ENCODE measurements at places on chromosomes 1 and 21.

GRCh38 chr1:165539908-165540307 lies 3.9 kb upstream of the LRRC52 start:
- DNase-seq = no peak

GRCh38 chr1:89754518-89754917 lies 66.3 kb upstream of the LRRC8D start:
- DNase-seq = no peak

- no peak for DNase-seq
Measured at GRCh38 chr1:151924691-151925587, 15.6 kb upstream of the THEM4 start.

GRCh38 chr1:156524481-156524869 lies 23.9 kb upstream of the MEF2D start:
- DNase-seq = no peak

GRCh38 chr1:41682149-41682548 lies 197.7 kb upstream of the EDN2 start:
- no peak for DNase-seq

- DNase-seq = no peak
Measured at GRCh38 chr1:45407629-45408287, 67.5 kb upstream of the MUTYH start.

GRCh38 chr1:200916152-200916551 lies 21.5 kb downstream of the INAVA start:
- no peak for DNase-seq

GRCh38 chr1:44636688-44637598 lies 37.3 kb downstream of the TMEM53 start:
- DNase-seq = no peak

GRCh38 chr1:179142889-179143299 lies 61.0 kb downstream of the TOR3A start:
- DNase-seq = no peak

GRCh38 chr1:29211086-29212030 lies 19.4 kb downstream of the MECR start:
- DNase-seq = no peak

DNA sequence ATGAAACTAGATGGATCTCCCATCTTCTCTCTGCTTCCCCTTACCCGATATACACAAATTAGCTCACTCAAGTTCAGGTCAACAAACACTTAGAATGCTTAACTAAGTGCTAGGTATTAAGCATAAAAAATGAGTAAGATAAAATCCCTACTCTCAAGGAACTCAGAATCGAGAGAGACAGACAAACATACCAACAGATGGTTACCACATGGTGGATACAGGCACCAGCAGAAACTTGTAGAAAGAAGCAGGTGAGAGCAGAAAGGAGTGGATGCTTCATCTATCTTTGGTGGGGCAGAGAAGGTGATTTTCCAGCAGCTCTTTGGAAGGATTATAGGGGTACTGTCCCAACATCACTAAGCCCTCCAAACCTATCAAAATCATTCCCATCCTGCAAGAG lies 32.2 kb downstream of the C8B start:
- no peak for DNase-seq

- no peak for DNase-seq
Measured at GRCh38 chr1:90354704-90355103, 359.8 kb downstream of the ZNF326 start.

- DNase-seq = peak; percentile 91
Measured at GRCh38 chr1:24930260-24931145, at the start of gene RUNX3. RUNX3 (minus strand) TSS chr1:24930276; CDS start chr1:24929868, 408 bp downstream.

DNA sequence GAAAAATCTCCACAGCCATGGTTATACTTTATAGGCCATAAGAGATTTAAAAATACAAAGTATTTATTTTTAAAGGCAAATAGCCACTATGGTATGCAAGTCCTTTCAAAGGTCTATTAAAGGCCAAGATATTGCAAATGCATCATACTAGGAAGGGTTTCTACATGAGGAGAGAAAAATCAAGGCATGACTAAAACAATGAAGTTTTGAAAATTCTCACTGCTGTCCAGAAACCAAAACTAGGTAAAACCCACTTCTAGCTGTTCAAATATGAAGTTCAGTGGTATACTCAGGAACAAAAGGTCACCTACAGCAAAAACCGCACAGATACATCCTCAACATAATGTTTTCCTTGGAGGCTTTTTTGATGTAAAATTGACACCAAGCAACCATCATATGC lies 75.0 kb downstream of the EPS15 start:
- no peak for DNase-seq

DNA sequence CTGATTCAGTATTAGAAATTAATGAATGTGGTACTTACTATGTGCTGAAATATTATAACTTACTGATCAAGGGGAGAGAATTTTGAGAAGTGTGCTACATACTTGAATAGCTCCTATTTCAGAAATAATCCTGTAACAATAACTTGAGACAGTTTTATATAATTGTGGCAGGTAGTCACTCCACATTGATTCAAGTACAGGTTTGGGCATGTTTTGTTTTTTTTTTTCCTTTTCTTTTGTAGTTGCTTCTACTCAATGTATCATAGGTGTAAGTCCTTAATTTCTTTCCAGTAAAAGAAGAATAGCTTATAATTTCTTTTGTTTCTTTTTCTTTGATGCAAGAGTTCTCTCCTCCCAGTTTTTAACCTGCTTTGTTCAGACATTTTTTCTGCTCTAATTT lies 86.1 kb upstream of the ADGRL2 start:
- no peak for DNase-seq

DNA sequence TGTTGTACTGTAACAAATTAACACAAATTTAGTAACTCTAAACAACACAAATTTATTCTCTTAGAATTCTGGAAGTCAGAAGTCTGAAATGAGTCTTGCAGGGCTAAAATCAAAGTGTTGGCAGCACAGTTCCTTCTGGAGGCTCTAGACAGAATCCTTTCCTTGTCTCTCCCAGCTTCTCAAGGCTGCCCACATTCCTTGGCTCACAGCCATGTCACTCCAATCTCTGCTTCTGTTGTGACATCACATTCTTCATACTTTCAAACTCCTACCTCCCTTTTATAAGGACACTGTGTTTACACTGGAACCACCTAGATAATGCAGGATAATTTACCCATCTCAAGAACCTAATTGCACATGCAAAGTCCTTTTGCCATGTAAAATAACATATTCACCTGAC lies 225.0 kb upstream of the PRMT6 start:
- DNase-seq = no peak

- DNase-seq = no peak
Measured at GRCh38 chr1:201748335-201748734, 80.6 kb upstream of the IPO9 start.

DNA sequence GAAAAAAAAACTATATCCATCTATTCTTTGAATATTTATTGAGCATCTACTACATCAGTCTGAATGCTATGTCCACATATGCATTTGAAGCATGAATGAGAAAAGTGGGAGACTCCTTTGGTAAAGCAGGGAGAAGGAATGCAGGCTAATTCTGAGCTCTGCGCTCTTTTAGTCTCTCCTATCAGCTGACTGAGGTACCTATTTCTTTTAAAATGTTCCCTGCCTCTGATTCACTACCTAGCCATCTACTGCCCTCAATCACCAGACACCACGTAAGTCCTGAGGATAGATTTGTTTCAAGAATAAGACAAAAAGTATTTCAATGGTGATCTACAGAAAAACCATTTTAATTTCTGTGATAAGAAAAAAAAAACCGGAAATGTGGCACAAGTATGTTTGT lies 3.8 kb upstream of the RGS13 start:
- DNase-seq = no peak

GRCh38 chr1:164771619-164772361 lies 212.8 kb downstream of the PBX1 start:
- no peak for DNase-seq

GRCh38 chr1:236090741-236091147 lies 25.9 kb upstream of the NID1 start:
- DNase-seq = no peak

DNA sequence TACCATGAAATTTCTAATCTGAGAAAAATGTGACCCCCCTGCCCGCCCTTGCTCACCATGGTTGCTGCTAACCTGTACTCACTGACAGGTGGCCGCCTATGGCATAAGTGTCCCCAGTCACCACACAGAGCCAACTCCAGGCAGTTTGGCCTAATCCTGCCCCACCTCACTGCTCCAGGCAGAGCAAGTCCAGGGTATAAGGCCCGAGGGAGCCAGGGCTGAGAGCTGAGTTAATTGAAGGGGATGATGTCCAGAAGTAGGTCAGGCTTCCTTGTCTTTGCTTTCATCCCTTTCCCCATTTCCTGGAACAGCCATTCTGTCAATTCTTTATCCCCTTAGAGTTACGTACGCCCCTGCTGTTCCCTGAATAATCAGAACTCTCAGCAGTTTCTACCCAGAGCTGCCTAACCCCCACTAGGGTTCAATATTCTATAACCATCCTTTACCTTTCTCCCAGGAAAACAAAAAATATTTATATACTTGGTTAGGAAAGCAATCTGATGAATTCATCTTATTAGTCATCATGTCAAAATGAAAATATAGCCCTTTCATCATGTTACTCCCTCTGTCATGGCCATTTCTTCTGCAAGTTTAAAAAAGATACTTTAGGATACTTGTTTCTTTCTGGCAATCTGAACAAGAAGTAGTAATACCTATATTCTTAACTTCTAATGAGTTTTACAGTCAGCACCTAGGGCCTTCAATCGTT lies 29.4 kb upstream of the CD101 start:
- DNase-seq = no peak

DNA sequence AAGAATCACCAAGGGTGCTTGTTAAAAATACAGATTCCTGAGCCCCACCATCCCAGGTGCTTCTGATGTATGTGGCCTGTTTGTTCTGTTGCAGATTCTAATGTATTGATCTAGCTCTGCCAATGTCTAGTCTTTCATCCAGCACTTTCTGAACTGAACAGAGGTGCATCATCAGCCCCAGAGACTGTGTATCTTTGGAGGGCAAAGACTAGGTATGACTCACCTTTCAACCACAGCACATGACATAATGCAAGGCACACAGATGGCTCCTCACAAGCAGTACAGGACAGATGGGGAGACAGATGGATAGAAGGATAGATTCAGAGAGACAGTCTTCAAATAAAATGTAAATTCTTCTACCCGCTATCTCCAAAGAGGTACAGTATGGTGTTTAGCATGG lies 32.3 kb downstream of the CD58 start:
- DNase-seq = no peak

- no peak for DNase-seq
Measured at GRCh38 chr1:101587741-101588140, 350.9 kb downstream of the S1PR1 start.

- DNase-seq = no peak
Measured at GRCh38 chr1:201266774-201267173, 16.5 kb upstream of the PKP1 start.

GRCh38 chr1:165344736-165345135 lies 11.8 kb downstream of the LMX1A start:
- no peak for DNase-seq

GRCh38 chr1:41618066-41618825 lies 133.8 kb upstream of the EDN2 start:
- no peak for DNase-seq

DNA sequence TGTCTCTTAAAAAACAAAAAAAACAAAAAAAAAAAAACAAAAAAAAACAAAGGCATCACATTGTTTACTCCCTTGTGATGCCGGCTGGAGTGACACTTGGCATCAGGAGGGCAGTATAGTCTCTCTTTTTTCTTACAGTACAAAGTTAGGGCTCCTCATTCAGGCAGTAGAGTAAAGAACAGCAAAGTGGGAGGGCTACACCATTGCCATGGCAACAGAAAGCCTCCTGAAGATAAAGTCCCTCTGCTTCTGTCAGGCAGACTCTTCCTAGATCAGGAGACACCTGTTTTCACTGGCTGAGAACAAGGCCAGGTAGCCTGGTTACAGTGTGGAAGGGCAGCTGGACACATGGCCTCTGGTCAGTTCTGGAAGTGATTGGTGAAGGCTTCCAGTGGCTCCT lies 41.3 kb upstream of the RAB3GAP2 start:
- DNase-seq = no peak

DNA sequence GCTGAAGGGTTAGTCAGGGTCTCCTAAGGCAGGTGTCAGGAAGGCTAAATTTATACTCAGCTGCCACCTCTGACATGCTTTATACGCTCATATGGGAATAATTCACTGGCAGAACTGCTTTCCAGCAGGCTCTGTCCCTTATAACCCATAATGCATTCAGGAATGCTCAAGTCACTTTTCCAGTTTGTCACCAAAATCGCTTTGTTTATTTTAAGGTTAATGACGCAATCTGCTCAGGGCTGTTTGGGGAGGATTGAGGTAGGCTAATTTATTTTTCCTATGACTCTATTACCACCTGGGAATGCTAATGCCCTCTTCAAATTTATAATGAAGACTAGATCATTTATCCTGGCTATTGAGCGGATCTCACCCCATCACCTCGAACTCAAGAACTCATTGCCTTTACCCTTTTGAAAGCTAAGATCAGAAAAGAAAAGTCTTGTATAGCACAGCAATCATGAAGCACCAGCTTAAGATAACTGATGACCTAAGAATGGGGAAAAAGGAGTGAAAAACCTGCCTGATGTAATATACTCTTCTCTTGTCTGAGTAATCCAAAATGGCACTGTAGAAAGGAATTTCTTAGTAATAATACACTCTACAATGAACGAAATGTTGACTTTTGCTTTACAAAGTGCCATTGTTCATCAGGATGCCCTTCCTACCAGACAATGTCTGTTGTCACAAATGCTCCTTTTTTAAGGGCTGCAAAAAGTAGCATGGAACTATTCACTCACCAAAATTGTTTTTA lies 97.9 kb upstream of the EXO1 start:
- DNase-seq = no peak

GRCh38 chr1:234570329-234571120 lies 39.5 kb downstream of the IRF2BP2 start:
- DNase-seq = no peak

DNA sequence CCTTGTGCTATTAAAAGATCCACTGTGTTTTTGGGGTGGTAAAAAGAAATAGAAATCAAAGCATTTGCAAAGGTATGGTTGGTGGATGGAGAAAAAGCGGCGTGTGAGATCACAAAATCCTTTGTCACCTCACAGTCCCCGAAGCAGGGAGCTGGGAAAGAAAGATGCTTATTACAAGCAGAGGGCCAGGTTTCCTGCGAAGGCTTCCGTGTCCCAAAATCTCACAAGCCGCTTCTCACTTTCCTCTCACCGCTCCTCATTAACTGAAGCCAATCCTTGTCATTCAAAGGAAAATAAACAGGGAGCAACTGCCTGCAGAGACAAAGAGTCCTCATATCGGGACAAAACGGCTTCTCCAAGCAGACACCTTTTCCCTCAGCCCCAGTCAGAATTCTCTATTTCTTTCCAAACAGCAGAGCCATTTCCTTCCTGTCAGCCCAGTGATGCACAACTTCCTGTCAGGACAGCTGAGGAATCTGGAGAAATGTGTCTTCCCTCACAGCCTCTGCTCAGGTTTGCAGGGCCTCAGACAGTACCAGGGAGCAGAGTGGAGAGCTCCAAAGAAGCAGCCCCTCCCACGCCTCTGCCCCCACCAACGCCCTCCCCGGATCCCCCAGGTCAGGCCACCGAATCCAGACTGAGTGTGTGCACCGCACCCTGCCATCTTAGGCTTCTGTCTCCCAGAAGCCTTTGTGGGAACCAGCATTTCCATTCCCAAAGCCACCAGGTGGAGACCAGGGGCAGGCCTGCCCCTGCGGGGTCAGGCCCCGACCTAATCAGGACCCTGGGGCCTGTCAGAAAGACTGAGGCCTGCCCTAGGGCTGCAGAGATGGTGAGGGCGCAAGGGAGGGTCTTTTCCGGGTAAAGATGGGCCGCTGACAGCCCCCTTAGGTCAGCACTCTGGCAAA lies 29.6 kb downstream of the KCNN3 start:
- DNase-seq = no peak

All from activated T-helper 9 cell treated with anti-CD3 and anti-CD28 coated beads, Interleukin-2, amount 50 U/mL, for 16 hours (primary cell).